H54 (cell line): ENCODE measurements at places on chromosomes 11 and 22.

- DNase-seq = no peak
Observed at GRCh38 chr11:133065847-133066485, 466.3 kb downstream of the OPCML start.

DNA sequence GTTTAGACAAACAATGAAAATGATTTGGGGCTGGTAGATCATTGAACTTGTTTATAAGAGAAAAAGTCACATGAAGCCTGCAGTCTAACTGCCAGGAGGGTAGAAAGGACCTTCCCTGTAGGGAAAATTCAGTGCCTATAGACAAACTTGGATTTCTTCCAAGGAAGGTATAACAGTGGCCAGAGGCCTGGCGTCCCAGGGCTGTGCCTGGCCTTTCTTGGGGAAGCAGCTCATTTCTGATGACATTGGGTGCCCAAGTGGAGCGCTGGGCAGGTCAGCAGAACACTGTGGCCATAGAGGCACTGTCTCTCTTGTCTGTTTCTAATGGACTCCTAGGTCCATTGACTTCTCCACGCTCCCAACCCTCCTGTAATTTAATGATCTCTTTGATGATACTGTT is 6.6 kb upstream of the FXYD6 start:
- no peak for DNase-seq

DNA sequence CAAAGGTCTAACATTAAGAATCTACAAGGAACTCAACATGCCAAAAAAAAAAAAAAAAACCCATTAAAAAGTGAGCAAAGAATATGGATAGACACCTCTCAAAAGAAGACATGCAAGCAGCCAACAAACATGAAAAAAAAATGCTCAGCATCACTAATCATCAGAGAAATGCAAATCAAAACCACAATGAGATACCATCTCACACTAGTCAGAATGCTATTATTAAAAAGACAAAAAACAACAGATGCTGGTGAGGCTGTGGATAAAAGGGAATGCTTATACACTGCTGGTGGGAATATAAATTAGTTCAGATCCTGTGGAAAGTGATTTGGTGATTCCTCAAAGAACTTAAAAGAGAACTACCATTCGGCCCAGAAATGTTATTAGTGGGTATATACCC is 257.7 kb upstream of the PLET1 start:
- DNase-seq = no peak

DNA sequence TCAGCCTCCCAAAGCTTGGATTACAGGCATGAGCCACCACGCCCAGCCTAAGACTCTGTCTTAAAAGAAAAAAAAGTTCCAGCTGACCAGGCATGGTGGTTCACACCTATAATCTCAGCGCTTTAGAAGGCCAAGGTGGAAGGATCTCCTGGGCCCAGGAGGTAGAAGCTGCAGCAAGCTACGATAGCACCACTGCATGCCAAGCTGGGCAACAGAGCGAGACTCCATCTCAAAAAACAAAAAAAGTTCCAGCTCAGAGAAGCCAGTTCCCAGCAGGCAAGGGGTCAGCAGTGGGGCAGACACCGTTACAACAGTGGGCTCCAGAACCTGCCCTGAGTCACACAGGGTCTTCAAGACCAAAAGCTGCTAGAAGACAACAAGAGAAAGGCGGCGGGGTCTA is 3.3 kb downstream of the TMEM184B start:
- no peak for DNase-seq

DNA sequence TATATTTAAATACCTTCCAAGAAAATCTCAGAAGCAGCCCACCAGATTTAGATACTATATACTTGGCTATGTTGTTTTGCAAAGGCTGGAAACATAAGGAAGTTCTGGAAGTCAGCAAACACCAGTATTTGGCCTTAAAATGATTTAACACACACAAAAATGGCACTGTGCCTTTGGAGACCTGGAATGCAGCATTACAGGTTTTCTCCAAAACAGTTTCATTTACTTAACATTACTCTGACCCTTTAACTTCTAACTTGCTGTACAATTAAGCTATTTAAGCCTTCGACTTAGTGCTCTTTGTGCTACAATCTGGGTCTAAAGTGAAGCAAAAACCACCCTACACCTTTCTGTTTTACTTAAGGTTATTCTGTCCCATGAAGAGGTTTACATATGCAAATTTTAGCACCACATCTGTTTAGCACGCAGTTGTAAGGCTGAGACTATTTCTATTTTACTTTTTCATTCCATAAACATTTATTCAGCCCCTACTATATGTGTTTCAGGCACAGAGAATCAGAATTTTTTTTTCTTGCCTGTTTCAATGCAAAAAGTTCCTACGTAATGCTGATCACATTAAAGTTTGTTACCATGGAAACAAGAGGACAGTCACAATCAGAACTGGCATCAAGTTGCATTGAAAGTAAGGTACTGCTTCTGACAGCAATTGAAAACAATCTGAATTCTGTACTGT is 70.3 kb downstream of the MAML2 start:
- DNase-seq = no peak

- DNase-seq = peak; percentile 34
Observed at GRCh38 chr22:49767355-49768062, 60.2 kb downstream of the BRD1 start.

DNA sequence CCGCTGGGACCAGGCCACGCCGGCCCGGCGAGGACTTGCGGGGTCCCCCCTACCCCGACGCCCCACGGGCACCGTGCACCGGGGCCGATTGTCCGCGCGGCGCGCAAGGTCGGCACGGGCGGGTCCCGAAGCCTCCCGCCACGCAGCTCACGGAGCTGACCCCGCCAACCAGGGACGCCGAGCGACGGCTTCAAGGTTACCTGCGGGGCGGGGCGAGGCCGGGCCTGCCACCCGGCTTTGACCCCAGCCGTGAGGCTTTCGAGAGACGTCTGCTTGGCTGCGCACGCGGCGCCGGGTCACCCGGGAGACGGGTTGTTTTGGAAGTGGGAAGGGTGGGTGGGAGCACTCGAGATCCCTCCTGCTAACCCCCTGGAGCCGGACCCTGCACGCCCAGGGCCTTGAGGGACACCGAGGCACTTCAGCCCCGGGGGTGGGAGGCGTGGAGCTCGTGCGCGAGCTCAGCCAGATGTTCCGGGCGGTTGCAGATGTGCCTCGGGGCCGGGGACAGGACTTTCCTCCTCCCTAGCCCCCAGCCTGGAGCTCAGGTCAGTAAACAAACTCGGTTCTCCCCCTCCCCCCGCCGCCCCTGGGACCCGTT is 3.2 kb upstream of the WNT11 start:
- DNase-seq = no peak

DNA sequence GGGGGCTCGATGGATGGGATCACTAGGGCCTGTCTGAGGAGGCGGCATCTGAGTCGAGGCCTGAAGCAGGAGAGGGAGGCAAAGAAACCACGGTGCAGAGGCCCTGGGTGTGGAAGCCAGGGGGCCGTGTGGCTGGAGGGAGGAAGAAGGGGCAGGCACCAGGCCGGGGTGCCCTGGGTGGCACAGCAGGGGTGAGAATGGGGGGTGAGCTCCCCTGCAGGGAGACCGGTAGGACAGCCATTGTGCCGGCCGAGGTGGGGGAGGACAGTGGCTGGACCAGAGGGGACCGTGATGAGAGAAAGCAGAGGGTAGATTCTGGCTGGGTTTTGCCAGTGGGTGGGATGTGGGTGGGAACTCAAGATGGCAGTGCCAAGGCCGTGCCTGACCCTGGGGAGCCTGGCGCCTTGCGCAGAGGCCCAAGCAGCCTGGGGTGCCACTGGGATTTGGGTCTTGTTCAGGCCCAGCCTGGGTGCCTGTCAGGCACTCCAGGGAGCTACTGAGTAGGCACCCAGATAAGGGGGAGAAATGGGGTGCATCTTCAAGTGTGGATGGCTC is 18.7 kb downstream of the PHLDA2 start:
- no peak for DNase-seq

- no peak for DNase-seq
Observed at GRCh38 chr11:97908354-97908753, 1112.4 kb upstream of the CNTN5 start.

GRCh38 chr11:100929377-100929776 is 200.2 kb downstream of the PGR start:
- no peak for DNase-seq

DNA sequence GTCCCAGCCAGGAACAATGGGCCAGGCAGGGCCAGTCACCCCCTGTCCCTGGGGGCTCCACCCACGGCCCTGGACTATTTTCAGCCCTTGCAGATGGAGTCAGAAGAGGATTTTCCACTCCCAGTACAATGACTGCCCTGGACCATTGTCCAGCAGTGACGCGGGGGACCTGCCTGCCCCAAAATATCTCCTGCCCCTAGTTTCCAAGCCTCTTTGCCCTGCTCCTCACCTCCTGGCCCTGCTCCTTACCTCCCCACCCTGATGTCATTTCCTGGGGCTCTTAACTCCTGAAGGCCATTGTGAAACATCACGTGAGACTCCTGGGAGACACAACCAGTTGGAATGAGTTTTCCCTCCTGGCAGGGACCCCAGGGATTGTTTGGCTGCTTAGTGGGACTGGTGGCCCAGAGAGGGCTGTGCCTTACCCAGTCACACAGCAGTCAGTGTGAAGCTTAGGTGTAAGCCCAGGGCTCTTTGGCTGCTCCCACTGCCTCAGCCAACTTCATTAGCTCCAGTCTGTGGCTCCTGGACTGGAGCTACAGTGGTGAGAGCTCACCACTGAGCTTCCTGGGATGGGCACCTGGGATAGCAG is 22.2 kb downstream of the P2RY2 start:
- DNase-seq = no peak

- no peak for DNase-seq
Observed at GRCh38 chr11:108685419-108686130, 20.7 kb downstream of the DDX10 start.

DNA sequence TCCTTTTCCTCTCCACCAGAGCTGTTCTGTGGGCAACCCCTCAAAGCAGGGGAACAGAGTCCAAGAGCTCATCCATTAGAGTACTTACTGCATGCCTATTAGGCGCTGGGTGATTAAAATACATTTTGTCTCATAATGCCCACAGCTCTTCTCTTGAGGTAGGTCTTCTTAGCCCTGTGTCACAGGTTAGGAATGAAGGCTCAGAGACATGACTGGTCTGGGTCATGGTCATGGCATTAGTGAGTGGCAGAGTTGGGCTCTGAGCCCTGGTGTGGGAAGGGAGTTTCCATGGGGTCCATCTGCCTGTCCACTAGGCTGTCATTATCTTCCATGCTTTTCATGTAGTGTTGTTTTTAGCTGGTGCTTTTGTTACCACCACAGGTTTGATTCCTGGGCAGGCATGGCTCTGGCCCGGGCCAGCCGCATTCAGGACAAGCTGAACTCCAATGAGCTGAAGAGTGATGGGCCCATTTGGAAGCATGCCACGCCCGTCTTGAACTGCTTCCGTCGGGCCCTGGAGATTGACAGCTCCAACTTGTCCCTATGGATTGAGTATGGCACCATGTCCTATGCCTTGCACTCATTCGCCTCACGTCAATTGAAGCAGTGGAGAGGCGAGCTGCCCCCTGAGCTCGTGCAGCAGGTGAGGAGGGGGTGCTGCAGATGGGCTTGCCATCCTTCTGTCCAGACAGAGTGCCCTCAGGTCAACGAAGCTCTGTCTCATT is 76.1 kb downstream of the CABIN1 start:
- no peak for DNase-seq

- DNase-seq = no peak
Observed at GRCh38 chr11:113578715-113579250, 103.6 kb upstream of the DRD2 start.

DNA sequence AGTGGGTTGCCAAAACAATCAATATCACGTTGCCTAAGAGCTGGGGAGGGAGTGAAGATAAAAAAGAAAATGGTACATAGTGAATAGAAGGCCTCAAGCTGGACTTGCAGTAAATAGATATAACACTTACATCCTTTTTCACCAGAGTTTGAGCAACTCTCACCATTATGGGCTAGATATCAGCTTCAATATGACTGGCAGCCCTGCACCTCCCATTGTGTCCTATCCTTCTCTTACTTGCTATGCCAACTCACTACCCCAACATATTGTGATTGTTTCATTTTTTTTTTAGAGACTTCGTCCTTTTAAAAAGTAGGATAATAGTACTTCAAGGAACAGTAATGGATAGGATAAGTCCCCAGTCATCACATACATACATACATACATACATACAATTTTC is 7.4 kb downstream of the HBG1 start:
- DNase-seq = no peak

DNA sequence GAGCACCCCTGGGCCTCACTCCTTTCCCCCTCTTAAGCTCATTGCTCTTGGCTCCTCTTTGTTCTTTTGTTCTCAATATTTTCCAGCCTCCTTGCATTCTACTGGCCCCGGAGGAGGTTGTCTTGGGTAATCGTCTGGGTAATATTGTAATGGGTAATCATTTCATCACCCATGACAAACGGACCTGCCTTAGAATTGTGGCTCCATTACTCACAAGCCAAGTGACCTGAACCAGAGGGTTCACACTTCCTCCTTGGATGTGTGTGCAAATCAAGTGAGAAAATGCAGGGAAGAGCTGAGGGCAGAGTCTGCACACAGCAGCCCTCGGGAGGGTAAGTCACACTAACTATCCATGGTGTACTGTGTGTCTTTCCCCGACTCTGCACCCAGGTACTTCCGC is 305.0 kb downstream of the BUD13 start:
- no peak for DNase-seq

DNA sequence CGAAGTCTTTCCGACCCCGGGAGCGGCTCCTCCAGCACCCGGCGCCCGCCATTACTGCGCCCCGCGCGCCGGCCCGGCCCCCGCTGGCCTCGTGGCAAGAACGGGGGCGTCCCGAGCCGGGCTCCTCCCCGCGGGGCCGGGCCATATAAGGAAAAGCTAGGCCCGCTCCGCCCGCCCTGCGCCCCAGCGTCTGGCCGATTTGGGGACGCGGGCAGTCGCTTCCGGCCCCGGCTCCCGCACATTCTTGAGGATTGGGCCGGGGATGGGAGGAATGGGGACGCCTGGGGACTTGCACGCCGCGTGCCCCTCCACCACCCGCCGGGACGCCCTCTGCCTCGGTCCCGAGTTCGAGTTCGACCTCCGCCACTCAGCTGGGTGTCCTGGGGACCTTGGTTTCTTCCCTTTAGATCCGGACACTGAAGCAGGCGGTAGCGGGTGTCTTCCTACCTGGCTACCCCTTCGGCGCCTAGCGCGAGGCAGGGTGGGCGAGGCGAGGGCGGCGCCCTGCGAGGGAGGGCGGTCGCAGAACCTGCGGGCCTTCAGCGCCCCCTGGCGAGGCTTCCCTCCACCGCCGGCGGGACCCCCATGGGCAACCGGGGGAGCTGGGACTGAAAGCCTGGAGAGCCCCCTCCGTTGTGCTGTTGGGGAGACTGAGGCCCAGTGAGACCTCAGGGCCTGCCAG is 3.8 kb downstream of the SMTN start:
- no peak for DNase-seq

- DNase-seq = no peak
Observed at GRCh38 chr11:122421702-122422101, 233.8 kb upstream of the UBASH3B start.

- no peak for DNase-seq
Observed at GRCh38 chr11:120789391-120789790, 234.5 kb upstream of the TBCEL start.

GRCh38 chr11:47765086-47765485 is 2.1 kb downstream of the FNBP4 start:
- no peak for DNase-seq

- peak; percentile 70 for DNase-seq
Observed at GRCh38 chr11:120210626-120211521, at the start of gene OAF. Gene OAF, plus strand, starts transcription at chr11:120211032. Its CDS starts 248 bp downstream, at chr11:120211280.

- no peak for DNase-seq
Observed at GRCh38 chr11:78289552-78290292, 101.0 kb downstream of the USP35 start.

- DNase-seq = no peak
Observed at GRCh38 chr11:72687326-72687725, 13.1 kb upstream of the PDE2A start.

- DNase-seq = no peak
Observed at GRCh38 chr11:102407901-102408300, 44.7 kb downstream of the TMEM123 start.
